ENCODE measurements at places on chromosomes 12 and 14.
A peak's percentile ranks its signal among the peaks of the same experiment; 100 is the strongest.

DNA sequence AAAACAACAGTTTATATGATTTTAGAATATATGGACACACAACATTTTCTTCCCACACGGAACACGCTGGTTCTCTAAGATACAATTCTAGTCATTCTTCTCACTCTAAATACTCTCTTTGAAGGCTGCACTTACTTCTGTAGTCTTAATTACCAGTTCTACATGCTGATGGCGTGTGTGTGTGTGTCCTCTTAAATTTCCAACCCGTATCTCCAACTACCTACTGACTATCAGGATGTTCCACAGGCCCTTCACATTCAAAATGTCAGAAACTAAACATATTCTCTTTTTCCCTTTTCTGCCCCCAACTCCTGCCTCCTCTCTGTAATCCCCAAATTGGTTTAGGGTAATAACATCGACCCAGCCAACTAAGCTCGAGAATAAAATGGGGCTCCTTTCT lies 75.2 kb downstream of the DUSP16 start:
- no peak for DNase-seq

- DNase-seq: no peak
Measured at GRCh38 chr14:90425373-90425879, 28.6 kb downstream of the CALM1 start.

DNA sequence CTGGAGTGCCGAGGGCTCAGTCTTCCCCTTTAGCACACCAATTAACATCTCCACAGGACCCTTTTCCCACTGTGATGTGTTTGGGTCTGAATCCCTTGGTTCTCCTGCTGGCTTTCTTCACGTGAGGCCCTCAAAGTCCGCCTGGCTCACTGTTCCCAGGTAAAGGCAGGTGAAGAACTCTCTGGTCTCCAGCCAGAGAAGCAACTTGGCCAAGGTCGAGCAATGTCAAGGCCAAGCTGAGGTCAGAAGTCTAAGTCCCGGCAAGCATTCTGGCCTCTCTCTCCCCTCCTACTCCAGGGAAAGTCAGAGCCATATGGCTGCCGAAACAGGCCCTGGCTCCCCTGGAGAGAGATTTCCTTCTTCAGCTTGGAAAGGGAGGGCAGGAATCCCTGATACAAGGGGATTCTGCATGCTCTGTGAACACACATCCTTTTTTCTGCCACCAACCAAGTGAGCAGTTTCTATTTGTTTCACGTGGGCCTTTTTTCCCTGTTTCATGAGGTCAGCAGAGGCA lies 61.4 kb upstream of the ESRRB start:
- DNase-seq: no peak

DNA sequence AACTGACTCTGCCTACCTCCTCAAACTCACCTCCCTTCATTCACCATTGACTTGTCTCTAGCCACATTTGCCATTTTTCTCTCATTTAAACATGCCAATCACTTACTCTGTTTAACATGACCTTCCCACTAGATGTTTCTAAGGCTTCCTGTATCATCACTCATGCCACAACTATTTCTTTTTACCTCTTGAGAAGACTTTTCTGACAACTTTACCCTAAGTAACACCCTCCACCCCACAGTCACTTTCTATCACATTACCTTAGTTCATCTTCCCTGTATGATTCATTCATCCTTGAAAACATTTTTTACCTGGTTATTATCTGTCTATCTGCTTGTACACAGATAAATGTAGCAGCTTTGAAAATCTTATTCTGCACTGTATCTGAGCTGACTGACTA lies 19.4 kb downstream of the PLCZ1 start:
- no peak for DNase-seq

- no peak for DNase-seq
Measured at GRCh38 chr14:93078870-93079269, 36.9 kb downstream of the ITPK1 start.

DNA sequence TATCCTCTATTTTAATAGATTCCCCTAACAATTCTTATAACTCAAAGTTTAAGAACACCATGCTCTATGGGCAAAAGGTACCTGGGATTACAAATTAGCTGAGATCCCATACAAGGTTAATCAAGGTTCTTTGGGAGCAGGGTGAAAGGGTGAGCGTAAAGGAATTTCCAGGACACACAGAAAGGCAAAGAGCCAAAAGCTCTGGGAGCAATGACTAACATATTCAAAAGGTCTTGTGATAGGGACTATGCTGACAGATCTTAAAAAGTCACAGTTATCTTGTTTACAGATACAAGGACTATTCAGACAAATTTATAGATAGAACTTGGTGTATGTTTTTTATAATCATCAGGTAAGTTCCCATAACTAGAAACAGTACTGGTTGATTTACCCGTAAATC lies 19.5 kb upstream of the PPFIBP1 start:
- no peak for DNase-seq

GRCh38 chr12:6088921-6089747 lies 35.3 kb downstream of the VWF start:
- no peak for DNase-seq

DNA sequence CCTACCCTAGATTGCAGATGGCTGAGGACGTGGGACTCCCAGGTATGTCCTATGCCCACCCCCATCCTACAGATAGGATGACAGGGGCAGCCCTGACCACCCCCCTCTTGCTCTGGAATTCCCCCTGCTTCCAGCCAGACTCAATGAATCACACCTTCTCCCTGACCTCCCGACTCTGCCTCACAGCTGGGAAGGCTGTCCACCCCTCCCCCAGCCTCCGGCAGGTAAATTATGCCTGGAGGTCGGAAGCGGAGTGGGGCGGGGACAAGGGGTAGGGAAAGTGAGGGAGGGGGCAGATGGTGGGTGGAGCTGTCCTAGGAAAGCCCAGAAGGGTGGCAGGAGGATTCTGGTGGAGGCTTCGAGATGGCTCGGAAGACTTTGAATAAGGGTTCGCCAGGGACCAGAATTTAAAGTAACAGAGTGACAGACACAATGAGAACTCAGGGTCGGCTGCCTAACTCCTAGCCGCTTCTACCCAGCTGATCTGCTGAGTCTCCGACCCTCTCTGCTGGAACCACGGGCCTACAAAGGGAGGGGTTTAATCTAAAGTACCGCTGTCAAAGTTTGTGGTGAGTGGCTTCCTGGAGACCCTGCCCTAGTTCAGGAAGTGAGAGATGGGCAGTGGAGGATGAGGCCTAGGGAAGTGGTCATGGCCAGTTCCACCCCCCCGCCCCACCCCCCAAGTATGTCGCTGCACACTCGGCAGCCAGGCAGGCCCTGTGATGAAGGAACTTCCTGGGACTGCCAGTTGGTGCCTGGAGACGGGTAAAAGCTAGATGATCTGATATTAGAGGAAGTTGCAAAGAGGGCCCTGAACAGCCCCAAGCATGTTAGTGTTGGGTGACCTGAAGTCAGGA lies 4.2 kb downstream of the PLEKHG3 start:
- DNase-seq: peak; percentile 83

DNA sequence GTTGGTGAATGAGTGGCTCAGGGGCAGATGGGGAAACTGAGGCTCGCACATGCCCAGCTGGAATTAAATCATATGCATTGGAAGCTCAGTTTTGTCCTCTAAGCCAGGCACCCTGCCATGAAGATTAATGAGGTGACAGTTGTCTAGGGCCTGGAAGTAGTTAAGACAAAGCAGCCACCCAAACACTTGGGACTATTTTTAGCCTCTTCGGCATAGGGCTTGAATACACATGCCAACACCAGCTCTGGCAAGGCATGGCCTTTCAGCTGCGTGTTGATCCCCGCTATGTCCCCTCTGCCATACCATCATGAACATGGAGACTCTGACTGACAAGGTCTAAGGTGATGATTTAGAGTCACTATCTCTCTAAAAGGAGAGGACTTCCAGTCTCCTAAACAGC lies 250.2 kb downstream of the KSR2 start:
- DNase-seq: no peak

DNA sequence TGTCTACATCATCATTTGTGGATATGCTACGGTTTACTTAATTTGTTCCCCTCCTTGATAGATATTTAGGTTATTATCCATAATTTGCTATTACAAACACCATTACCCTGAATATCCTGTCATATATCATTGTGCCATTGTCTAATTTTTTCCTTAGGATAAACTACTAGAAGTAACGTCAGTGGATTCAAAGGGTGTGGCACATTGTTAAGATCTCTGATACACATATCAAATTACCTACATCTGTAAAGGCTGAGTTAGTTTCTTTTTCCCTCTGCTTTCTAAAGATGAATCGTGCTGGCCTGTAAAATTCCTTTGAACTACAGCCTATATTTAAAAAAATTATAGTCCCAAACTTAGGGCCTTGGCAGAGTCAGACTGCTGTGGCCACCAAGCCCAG lies 53.9 kb upstream of the STRN3 start:
- no peak for DNase-seq

DNA sequence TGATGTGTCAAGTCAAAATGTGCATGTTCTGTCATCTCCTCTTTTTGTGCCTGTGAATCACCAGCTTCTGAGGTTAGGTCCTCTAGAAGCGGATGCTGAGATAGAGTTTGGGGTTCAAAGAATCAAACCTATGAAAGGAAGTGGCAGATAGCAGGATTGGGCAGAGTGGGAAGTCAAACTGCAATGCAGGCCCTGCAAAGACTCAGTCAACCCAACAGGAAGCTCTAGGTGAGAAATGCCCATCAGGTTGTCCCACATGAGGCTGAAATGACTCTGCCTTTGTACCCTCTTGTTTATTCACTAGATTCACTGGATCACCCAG lies 4.5 kb upstream of the MIA2 start:
- DNase-seq: no peak

- no peak for DNase-seq
Measured at GRCh38 chr12:108191938-108192337, 62.9 kb downstream of the WSCD2 start.

DNA sequence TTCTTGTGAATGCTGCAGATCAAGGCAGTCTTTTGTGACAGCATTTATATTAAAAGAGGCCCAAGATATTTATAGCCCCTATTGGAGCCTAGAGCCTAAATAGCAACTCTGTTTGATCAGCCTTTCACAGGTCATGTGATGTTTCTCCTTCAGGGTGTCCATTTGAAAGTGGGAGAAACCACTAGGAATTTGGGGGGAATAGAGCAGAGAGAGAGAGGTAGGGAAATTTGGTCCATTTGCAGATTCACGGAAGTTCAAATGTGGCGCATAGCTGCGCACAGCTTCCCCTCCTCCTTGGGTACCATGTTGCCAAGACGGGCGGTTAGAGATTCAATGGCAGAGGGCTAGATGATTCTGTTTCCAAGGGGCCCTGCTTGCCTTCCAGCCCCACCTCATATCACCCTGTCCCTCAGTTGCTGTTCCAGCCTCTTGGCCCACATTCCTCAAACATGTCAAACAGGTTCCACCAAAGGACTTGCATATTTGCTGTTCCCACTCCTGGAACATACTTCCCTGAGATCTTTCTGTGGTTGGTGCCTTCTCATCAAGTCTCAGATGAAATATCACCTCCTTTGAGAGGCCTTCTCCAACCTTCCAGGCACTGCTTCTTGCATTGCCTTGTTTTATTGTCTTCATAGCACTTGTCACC lies 220.8 kb downstream of the CHST11 start:
- no peak for DNase-seq

DNA sequence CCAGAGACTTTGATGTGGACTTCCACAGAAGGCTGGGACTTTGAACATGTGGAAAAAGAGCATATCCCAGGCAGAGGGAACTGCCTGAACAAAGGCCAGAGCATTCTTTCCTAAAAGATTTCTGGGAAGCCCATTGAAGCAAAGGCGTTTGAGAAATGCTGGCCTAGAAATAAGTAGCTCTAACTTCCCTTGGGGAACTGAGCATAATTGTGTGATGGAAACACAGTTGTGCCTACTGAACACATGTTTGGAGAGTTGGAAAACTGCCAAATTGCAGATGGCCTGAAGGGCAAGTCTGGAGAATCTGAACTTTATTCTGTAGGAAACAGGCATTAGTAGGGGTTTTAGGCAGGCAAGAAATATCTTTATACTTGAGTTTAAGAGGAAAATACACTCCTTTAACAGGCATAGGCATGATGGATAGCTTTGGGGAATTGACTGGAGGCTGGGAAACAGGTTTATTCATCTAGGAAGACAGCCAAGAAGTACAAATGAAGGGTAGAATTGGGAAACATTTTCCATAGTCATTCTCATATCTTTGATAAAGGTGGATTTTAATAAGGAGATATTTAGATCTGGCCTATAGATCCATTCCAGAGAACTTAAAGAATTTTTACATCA lies 134.1 kb downstream of the TPH2 start:
- DNase-seq: no peak

DNA sequence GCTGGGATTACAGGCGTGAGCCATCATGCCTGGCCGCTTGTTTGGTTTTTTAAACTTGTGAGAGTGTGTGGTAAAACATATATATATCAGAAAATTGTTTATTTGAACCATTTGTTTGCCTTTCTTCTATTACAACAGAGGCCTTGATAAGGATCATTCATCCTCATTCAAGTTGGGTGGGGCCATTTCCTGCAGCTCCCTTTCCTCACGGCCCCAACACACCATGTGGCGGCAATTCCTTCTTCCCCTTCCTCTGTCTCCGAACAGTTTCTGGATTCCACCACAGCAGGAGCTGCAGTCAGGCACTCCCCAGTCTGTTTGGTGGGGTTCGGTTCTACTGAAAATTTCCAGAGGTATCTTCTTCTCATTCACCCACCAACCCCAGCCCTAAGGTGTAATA lies 42.0 kb upstream of the RASSF3 start:
- no peak for DNase-seq

- DNase-seq: no peak
Measured at GRCh38 chr14:22384167-22384549, 204.9 kb downstream of the DAD1 start.

DNA sequence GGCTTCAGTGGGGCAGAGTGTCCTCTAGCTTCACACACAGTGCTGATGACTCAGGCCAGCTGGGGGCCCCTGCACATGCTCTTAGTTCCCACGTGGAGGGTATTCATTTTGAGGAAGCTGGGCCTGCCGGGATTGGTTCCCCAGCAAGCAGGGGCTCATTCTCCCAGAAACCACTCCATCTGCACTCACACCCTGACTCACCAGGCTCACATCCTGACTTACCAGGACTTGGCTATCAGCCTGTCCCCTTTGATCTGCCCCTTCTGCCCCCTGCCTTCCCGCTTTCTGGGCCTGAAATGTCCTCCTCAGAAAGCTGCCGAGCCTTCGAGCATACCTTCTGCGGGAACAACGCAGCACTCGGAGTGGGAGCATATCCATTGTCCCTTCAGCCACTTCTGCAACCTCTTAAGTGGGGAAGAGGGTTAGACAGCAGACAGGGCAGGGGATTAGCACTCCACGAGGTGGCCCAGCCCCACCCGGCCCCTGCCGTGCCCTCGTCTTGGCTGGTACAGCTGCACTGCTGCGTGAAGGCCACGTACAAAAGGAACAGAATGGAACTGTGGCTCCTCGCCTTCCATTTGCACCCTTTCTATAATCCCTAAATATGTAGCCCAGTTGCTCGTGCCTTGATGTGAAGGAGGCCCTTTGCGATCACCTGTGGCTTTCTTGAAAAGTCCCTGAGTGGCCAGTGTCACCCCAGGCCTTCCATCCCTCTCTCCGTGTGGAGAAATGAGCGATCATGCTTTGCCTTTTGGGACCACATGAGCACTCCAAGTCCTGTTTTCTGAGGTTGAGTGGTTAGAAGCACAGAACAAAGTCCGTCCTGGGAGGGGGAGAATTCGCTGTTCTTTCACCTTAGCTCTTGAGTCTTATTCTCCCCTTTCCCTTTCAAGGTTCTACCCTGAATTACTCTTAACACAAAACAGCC lies 26.1 kb downstream of the TPCN1 start:
- DNase-seq: no peak

Data from coronary artery (tissue), 2 donors.